ENCODE measurements at places on chromosomes 16 and 17. TPM values are rescaled to one million over a fixed set of nuclear protein-coding genes. Genes with fewer than 3 reads are reported as not detected.

GRCh38 chr16:80273635-80274538 is 266.9 kb upstream of the DYNLRB2 start:
- no peak overlapping the region for H3K27ac ChIP-seq
- no peak overlapping the region for H3K4me3 ChIP-seq
- H3K36me3 ChIP-seq: no peaks in the 10 kb centered on the region
- no peak for DNase-seq
- peaks cover 5% of the 10 kb centered on the region for H3K27me3 ChIP-seq

- DNase-seq: peak; percentile 95
- H3K36me3 ChIP-seq: peaks cover 25% of the 10 kb centered on the region
- peak overlapping the region; percentile 97 for H3K27ac ChIP-seq
- H3K4me3 ChIP-seq: peak overlapping the region; percentile 80
- H3K27me3 ChIP-seq: peaks cover 28% of the 10 kb centered on the region
- peaks cover 45% of the 10 kb centered on the region for H3K4me1 ChIP-seq
Observed at GRCh38 chr17:76716146-76716838, 5.5 kb upstream of the MXRA7 start.

DNA sequence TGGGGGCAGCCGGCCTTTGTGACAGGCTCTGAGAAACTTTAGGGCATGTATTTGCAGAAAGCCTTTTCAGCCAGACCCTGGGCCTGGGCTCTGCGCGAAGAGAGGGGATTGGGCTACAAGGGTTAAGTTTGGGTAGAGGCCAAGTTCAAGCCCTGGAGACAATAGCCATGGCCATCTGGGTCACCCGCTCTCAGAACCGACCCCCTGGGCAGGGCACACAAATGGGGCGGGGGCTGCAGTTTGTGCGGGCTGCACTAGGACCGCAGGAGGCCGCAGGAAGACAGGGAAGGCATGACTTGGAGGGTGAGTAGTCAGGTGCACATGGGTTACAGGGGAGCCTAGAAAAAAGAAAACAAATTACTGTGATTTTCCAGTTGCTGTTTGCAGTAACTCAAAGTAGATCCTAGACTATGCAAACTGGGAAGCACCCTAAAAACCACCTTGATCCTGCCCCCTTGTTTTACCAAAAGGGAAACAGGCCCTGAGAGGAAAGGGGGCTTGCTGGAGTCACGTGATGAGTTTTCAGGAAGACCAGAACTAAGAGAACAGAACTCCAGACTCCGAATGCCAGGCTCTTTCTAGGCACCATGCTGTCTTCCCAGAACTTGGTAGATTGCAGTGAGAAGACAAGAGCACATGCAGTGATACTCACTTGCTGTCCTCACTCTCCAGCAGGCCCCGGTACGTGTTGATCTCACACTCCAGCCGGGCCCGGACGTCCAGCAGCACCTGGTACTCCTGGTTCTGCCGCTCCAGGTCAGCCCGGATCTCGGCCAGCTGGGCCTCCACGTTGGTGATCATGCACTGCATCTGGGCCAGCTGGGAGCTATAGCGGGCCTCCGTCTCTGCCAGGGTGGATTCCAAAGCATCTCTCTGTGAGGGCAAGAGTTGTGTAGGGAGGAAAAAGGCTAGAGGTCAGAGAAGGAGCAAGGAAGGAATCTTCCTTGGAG is 3.8 kb downstream of the KRT35 start:
- no peak overlapping the region for H3K4me3 ChIP-seq
- no peaks in the 10 kb centered on the region for H3K36me3 ChIP-seq
- no peak for DNase-seq

GRCh38 chr17:7177954-7178477 is 1.2 kb downstream of the ASGR1 start:
- peak overlapping the region; percentile 61 for H3K4me3 ChIP-seq
- no peak overlapping the region for H3K27ac ChIP-seq
- no peaks in the 10 kb centered on the region for H3K36me3 ChIP-seq
- H3K27me3 ChIP-seq: peaks cover 9% of the 10 kb centered on the region
- peaks cover 10% of the 10 kb centered on the region for H3K4me1 ChIP-seq
- DNase-seq: no peak

The ARRB2 gene
- 60.4 TPM for polyA plus RNA-seq

Measured in immature natural killer cell (primary cell).